HCT116 (cell line): ENCODE measurements at places on chromosomes 1 and 21.

- no peak for DNase-seq
These were observed 236.2 kb downstream of the NFIA start for GRCh38 chr1:61318319-61319125.

- DNase-seq = no peak
These were observed 471 bp downstream of the POLR3C start for GRCh38 chr1:145824499-145824842.

DNA sequence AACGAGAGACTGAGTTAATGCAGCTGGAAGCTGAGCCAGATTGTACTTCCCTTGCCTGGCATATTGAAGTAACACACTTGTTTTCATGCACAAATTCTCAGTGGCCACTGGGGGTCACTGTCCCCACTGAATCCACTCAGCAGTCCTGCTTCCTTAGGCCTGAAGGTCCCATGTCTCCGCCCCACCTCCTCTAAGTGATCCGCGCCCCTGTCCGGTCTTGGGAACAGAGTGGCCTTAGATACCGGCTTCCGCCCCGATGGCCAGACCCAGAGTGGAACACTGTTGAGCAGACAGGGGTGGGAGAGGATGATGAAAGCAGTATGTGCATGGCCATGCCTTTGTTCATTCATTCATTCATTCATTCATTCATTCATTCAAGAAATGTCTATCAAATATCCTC, 34.8 kb downstream of the CHAF1B start:
- peak; percentile 77 for DNase-seq

DNA sequence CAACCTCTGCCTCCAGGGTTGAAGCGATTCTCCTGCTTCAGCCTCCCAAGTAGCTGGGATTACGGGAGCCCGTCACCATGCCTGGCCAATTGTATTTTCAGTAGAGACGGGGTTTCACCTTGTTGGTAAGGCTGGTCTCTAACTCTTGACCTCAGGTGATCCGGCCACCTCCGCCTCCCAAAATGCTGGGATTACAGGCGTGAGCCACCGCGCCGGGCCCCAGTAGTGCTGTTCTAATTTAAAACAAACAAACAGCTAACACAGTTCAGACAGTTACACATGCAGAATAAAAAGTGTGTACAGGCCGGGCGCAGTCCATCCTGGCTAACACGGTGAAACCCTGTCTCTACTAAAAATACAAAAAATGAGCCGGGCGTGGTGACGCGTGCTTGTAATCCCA, 35.6 kb upstream of the OPRD1 start:
- no peak for DNase-seq

- no peak for DNase-seq
These were observed 729.5 kb upstream of the ADGRL2 start for GRCh38 chr1:81071072-81071858.

DNA sequence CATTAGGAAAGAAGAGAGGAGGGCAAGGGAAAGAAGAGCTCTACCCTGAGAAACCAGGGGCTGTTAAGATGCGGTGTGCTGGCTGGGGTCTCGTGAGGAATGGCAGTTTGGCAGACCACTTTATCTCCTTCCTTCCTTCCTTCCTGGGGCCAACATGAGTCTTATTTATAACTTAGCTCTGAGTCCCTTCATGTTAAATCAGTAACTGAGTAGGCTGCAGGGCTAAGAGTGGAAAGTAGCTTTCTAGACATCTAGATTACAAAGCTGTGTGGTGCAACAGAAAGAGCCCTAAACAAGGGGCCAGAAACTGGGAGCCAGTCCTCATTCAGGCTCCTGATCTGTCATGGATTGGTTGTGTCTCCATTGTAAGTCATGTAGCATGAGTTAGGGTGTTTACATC, 135.4 kb upstream of the DUSP10 start:
- no peak for DNase-seq

- no peak for DNase-seq
These were observed 9.2 kb downstream of the ADPRS start for GRCh38 chr1:36097693-36098585.

DNA sequence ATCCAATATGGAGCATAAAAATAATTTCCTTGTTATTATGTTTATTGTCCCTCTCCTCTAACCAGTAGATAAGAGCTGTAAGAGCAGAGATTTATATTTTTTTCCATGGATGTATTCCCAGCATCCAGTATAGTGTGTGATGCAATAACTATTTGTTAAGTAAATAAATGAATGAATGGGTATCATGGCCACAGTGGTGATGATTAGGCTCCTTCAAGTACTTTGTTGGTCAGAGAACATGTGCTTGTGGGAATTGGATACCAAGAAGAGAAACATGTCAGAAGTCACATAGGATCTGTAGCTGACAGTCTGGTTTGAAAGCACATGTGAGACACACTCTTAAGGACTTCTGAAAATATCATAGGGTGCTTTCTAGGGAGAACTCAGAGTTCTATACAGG, 588.5 kb downstream of the AGBL4 start:
- DNase-seq = no peak

DNA sequence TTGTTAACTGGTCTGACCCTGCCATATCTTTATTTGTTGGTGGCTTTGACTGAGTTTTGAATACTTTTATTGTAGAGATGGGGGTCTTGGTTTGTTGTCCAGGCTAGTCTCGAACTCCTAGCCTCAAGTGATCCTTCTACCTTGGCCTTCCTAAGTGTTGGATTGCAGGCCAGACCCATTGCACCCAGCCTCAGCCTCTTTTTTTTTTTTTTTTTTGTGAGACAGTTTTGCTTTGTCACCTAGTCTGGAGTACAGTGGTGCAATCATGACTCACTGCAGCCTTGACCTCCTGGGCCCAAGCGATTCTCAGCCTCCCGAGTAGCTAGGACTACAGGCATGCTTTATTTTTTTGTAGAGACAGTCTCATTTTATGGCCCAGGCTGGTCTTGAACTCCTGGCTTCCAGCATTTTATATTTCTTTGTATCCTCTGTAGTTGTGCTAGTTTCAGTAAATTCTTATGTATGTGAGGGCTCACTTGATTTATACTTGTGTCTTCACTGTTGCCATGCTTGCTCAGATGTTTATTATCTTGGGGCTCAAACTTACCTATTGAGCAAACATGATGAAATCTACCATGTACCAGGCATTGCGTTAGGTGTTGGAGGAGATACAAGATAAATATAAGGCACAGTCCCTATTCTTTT, 24.1 kb downstream of the THRAP3 start:
- DNase-seq = peak; percentile 75

DNA sequence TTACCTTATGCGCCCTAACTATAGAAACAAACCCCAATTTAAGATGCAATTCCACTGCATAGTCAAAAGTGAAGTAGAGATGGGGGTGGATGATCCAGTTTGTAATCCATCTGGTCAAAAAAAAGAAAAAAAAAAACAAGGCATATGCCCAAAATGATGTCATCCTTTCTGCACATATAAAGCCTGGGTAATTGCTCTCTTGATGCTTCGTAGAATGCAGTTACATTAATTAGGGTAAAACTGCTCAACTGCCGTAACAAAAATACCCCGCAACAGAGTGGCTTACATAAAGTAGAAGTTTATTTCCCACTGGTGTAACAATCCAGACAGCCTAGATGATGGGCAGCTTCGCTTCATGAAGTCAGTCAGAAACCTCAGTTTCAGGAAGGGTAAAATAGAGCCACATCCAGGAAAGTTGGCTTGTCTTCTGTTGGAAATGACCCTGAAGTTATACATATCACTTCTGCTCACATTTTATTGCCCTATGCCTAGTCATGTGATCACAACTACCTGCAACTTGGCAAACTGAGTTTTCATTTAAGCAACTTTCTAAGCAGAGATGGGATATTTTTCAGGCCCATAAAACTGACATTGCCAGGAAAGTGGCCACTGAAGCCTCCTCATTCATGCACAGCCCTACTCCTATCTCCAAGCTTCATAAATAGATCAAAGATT, 221.7 kb downstream of the C1orf94 start:
- DNase-seq = no peak

DNA sequence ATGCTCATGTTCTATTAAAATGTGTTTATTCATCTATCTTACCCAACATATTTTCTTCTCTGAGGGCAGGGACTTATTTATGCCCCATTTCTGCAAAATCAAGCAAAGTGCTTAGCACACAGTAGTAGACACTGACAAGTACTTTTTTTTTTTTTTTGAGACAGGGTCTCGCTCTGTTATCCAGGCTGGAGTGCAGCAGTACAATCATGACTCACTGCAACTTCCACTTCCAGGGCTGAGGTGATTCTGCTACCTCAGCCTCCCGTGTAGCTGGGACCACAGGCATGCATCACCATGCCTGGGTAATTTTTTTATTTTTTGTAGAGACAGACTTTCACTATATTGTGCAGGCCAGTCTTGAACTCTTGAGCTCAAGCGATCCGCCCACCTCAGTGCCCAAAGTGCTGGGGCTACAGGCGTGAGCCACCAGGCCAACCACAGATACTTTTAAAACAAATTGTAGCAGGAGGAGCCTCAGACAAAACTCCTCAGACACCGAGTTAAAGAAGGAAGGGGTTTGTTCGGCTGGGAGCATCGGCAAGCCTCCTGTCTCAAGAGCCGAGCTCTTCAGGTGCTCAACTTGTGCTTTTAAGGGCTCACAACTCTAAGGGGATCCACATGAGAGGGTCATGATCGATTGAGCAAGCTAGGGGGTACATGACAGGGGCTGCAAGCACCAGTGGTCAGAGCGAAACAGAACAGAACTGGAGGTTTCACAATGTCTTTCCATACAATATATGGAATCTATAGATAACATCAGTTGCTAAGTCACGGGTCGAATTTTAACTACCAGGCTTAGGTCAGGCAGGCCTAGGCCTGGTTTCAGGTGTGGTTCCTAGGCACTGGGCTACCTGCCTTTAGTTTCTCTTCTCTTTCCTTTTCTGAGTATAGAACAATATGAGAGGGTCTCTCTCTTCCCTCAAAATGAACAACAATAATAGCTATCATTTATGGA, 5.7 kb upstream of the TMEM167B start:
- DNase-seq = no peak

DNA sequence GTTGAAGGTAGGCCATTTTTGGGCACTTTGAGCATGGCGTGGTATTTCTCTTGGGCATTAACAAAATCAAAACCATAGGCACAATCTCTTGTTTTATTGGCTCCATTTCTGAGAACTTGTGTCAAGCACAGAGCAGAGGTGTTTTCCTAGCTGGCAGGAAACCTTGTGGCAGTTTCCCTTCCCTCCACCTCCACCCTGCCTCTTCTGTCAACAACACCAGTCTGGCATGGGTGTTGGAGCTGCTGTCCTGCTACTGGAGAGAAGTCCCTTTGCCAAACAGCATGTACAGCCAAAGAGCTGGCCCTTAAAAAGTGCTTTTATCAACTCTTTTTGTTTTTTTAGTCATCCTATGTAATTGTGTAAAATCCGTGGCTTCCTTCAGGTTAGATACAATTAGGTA, 16.0 kb downstream of the ATP1A1 start:
- DNase-seq = no peak

DNA sequence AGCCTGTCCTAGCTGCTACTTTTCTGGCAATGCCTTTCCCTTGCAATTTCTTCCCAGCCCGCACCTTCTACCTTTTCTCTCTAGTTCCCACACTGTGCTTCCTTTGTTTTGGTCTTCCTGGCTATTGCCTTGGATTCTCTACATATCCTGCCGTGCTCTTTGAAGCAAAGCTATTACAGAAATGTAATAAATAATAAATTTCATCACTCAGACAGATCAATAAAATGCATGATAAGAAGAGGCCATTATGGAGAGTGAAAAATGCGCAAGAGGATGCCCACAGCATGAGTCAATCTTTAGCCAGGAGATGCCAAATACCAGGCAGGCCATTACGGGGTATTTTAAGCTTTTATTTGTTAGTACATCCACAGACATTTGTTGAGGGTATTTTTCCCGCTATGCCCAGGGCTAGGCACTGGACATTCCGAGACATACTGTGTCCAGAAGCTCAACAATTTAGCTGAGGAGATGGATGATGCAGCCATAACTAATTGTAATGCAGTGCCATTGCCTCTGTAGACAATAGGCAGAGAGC, 163.6 kb downstream of the ST6GALNAC3 start:
- peak; percentile 73 for DNase-seq

DNA sequence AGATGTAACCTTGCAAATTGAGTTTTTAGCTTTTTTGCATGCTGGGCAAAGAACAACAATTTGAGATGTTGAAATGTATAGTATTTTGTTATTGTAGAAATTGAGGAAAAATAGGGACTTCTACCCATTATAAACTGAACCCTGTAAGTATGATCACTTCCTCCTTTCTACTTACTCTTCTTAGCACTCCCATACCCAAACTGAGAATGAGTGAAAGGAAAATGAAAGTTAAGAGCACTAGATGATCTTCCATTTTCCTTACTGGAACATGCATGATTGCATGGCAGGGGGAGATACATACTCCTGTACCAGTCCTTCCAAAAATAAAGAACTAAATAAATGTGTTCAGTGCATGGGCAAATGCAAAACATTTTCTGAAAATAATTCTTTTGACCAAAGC, 107.4 kb upstream of the KIAA1614 start:
- no peak for DNase-seq

GRCh38 chr1:244354810-244355278, 96.9 kb downstream of the ADSS2 start:
- DNase-seq = no peak

GRCh38 chr21:39946199-39946598, 79.0 kb downstream of the PCP4 start:
- DNase-seq = no peak

DNA sequence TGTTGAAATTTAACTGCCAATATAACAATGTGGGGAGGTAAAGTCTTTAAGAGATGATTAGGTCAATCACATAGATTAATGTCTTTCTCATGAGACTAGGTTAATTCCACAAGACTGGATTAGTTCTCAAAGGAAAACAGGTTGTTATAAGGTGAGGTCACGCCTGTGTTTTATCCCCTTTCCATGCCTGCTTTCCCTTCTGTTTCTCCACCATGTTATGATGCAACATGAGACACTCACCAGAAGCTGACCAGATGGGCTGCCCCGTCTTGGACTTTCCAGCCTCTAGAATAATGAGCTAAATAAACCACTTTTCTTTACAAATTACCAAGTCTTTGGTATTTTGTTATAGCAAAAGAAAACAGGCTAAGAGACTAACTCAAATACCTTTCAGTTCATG, 70.8 kb downstream of the DDAH1 start:
- no peak for DNase-seq

DNA sequence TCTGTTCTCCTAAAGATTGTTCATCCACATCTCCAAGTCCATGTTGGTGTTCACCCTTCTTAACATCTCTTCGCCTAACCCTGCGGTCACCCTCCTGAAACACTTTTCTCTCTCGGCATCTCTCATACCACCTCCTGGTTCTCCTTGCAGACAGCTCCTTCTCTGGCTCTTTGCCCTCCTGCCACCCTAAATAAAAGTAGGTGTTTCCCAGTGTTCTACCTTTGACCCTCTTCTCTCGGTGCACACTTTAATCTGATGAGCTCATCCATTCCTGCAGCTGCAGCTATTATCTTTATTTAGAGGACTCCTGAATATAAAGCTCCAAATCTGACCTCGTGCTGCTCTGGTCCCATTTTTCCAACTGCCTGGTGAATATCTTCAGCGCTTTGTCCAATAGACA, 126.9 kb downstream of the TMEM53 start:
- no peak for DNase-seq

GRCh38 chr1:162663086-162663485, 30.8 kb downstream of the DDR2 start:
- DNase-seq = no peak

GRCh38 chr1:185271921-185272320, 45.1 kb downstream of the IVNS1ABP start:
- DNase-seq = no peak

- DNase-seq = no peak
These were observed 9.7 kb upstream of the SRP9 start for GRCh38 chr1:225767634-225768540.

GRCh38 chr1:172201572-172201971, 218.9 kb upstream of the C1orf105 start:
- DNase-seq = no peak
